Activated CD8-positive, alpha-beta memory T cell treated with anti-CD3 and anti-CD28 coated beads for 1 hour (primary cell): ENCODE measurements at places on chromosomes 7 and 10.

GRCh38 chr10:103442031-103442461, 10.1 kb downstream of the CALHM2 start:
- DNase-seq = no peak

GRCh38 chr7:47762207-47762606, 180.3 kb upstream of the TNS3 start:
- no peak for DNase-seq

DNA sequence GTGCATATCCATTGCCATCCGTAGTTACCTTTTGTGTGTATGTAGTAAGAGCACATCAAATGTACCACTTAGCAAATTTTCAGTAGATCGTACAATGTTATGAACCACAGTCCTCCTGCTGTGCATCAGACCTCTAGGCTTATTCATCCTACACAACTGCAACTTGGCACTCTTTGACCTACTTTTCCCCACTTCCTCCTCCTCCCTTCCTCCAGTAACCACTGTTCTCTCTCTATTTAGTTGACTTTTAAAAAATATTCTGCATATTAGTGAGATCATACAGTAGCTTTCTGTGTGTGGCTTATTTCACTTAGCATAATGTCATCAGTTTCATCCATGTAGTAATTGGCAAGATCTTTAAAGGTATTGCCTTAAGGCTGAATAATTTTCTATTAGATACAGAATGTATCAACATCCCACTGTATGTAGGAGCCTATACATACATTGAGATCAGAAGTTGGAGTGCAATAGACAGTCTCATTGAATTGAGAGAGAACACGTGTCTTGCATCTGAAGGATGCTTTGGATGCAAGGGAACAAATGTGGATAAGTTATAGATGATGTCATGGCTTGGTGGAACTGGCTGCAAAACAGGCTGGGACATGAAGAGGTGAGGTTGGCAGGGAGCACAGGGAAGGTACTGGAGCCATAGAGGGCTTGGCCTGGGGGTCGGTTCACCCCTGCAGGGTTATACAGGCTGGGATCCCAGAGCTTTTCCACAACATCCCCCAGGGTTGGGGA, 83.0 kb upstream of the FAM180A start:
- DNase-seq = no peak

- no peak for DNase-seq
These were observed 61.2 kb upstream of the NPVF start for GRCh38 chr7:25289518-25289917.

- DNase-seq = no peak
These were observed 18.4 kb downstream of the TRIM24 start for GRCh38 chr7:138478499-138478908.

GRCh38 chr7:30880125-30880720, 31.4 kb upstream of the AQP1 start:
- DNase-seq = no peak

DNA sequence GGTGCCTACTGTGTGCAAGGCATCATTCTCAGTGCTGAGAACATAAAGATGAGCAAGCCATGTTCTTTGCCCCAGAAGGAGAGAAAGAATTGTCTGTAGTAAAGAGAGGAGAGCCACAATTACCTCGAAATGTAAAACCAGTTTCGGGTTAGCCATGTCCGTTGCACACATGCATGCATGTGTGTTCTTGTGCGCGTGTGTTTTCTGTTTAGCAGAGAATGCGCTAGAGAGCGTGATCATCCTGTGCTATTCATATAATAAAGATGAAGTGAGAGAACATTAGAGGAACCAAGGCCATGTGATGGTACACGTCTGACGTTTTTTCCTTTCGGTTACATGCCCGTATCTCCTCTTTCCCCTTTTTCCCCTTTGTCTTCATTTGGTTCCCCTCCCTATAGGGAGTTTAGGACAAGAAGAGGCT, 158.2 kb downstream of the CELF2 start:
- no peak for DNase-seq

DNA sequence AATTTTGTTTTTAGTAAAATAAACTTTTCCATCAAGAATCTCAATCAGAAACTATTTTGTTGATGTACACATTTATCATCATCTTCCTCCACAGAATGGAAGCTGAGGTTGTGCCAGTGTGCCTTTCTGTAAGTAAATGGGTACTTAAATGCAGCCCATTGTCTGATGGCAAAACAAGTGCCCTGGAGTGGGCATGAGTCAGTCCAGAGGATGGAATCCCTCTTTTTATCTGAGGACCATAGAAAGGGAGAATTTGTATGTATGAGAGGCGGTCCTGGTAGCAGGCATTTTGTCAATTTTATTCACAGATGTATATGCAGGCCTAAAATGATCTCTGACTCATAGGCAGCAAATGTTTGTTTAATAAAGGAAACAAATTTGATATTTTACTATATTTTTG, 102.1 kb upstream of the MAGI2 start:
- DNase-seq = no peak
